ENCODE measurements at places on chromosomes 5 and 9. TPM values are rescaled to one million over a fixed set of nuclear protein-coding genes. Genes with fewer than 3 reads are reported as not detected.
A peak's percentile ranks its signal among the peaks of the same experiment; 100 is the strongest.

GRCh38 chr9:137728444-137729311 is 109.9 kb downstream of the EHMT1 start:
- no peak for DNase-seq

- no peak for DNase-seq
Measured at GRCh38 chr5:154793599-154794524, 38.7 kb downstream of the LARP1 start.

DNA sequence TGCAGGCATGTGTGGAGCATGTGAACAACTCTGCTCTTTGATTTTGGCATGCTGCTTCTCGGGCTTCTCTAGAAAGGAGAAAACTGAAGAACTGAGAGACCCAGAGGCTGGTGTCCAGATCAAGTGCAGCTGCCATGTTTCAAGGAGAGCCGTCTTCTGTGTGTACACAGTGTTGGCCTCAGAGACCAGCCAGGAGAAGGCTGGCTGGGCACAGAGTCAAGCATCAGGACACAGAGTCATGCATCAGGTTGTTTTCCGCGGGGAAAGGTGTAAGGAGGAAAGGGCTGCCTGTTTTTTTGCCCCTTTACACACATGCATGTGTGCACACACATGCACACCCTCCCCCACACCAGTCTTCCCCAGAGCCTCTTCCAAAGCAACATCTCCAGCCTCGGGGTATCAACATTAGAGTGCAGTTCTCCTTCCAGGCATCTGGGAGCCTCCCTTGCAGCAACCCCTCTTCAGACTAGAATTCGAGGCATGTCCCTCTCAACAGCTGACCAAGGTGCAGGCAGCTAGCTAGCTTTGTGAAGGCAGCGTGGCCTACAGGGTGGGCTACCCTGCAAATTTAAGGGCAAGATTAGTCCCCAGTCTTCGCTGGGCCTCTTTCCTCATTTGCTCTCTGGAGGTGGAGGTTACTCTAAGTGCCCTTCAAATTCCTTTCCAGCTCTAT is 180.9 kb downstream of the AOPEP start:
- DNase-seq, result peak; percentile 3

Gene LCN1
- not detected for polyA plus RNA-seq

Gene MED27
- 8.0 TPM for polyA plus RNA-seq

GRCh38 chr5:54756301-54756700 is 229.1 kb downstream of the ESM1 start:
- DNase-seq, result no peak

DNA sequence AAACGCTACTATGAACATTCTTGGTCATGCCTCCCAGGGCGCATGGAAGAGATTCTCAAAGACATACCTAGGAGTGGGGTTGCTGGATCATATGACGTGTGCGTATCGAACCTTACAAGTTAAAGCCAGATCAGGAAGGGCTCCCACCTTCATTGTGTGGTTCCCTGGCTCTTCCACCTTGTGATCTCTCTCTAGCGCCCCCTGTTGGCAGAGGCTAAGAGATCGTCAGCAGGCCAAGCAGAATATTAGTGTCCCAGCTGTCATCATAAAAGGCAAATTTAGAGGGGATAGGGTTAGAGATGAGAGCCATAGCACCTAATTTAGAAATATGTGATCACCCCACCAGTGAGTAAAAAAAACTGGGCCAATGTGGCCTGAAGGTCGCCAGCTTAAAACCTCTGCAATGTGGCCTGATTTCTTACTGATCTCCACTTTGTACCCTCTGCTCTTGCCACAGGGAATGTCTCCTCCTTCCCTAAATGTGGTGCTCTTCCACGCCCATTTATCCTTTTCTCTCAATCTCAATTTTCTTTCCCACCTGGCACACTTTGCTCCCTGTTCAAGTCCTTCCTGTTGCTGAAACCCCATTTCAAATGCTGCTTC is 91.7 kb upstream of the SHB start:
- DNase-seq, result peak; percentile 48

Gene LIFR
- 27.2 TPM for polyA plus RNA-seq

DNA sequence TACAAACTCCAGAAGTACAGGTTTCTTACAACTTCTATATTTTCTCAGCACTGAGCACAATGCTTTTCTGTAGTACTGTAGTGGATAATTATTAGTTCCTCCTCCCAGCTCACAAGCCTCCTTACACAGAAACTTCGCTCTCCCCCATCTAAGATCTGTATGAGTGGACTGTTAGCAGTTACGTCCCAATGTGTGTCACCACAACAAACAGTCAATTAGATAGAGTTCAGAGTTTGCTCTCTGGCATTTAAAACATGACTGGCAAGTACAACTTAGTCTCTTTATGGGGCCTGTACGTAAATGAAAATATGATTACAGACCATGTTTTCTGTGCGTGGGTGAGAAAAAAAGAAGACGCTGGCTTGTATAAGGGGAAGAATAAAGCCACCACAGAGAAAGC is 631.4 kb upstream of the DMAC1 start:
- DNase-seq, result no peak

DNA sequence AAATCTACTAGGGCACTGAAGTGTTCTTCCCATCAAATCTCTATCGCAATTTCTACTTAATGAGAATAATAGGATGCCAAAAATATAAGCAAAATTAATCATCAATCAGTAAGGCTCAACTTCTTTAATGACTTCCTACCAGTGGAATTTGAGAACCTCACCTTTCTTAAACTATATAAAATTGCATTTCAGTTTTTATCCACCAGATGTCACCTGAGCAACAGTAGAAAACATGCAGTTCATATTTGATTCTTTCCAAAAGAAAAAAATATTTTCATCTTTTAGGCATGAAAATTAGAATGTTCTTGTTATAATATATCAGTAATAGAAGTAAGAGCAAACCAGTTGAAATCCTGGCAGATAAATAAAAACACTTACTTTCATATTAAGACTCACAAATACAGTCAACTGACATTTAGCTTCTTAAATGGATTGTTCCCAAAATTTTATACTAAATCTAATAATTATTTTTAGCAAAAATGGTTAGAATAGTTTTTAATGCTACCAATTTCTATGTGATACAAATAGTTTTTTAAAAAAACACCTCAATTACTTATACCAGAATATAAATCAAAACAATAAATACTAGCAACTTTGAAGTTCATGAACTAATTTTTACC is 13.4 kb upstream of the CCDC112 start:
- no peak for DNase-seq

Gene FGF1
- 5.1 TPM for polyA plus RNA-seq

Gene LAMC3
- polyA plus RNA-seq, result 0.67 TPM

Gene FOXD1
- 0.07 TPM for polyA plus RNA-seq

DNA sequence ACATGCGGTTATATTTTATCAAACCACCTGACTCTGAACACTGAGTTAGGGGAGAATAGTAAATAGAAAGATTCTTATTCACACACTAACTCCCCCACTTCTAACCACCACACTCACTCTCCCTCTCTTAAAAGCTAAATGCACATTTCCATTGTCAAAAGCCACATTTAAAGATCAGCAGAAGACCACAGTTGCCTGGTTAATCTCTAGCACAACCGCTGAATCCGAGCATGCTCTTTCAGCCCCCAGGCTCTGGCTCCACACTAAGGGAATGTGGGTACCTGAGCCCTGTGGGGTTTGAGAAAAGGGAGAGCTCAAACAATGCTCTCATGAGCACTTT is 35.7 kb downstream of the PFDN1 start:
- DNase-seq, result no peak

DNA sequence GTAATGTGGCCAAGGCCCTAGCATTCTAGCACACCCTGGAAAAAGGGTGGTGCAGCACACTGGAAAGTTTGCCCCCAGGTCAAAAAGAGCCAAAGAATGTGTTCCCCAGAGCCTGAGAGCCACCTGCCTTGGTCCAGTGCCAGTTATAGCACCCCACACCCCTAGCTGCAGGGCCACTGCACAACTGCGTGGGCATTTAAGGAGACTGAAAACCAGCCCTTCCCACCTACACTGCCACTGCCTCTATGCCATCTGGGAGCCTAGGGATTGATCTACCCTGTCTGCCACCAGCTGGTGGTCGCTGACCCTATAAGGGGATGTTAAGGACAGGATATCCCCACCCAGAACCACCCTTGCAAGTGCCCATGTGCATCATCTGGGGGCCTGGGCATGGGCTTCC is 38.2 kb upstream of the PTPRD start:
- DNase-seq, result no peak

Gene ARHGEF39
- polyA plus RNA-seq, result 0.35 TPM

Gene SPINK5
- polyA plus RNA-seq, result 3.4 TPM

DNA sequence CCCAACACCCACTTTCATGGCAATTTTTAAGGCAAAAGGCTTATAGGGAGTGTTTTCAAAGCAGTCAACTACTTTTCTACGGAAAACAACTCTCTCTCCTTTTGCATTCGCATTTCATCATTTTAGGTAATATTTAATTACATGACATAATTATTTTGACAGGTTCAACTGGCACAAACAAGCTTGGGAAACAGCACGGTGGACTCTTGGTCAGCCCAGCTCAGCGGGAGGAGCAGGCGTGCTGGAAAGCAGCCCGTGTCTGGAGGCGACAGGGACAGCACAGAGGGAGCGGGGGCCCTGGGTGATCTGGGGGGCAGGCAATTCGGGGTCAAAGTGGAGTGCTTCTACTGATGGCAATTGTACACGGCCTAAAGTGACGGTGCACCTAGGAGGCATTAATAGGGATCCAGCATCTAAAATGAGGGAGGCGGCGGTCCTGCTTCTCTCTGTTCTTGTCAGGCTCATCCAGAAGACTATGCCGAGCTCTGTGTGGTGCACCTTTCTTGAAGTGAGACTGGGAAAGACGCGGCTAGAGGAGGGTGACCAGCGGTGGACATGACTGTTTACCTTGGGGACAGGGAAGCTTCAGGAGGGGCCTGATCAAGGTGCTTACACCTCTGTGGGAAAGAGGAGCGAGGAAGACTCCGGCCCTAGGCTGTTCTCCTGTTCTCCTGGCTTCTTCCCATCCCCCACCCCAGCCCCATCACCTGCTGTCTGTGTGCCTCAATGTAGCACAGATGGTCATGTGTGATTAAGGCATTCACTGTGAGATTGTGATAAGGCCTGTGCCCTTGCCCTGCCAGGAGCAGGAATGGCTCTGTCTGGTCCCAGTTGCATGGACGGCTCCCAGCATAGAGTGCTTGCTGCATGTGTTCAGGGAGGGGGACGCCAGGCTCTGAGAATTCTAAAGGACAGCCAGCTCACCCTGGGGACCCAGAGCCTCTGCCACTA is 3.4 kb downstream of the MYMK start:
- DNase-seq, result no peak

GRCh38 chr9:98852961-98853360 is 45.5 kb downstream of the GALNT12 start:
- DNase-seq, result no peak

- no peak for DNase-seq
Measured at GRCh38 chr9:68933434-68934328, 80.2 kb downstream of the PRKACG start.

- DNase-seq, result no peak
Measured at GRCh38 chr5:72523960-72524582, 16.9 kb upstream of the ZNF366 start.

- no peak for DNase-seq
Measured at GRCh38 chr9:126612813-126613641, 701 bp upstream of the LMX1B start.

- no peak for DNase-seq
Measured at GRCh38 chr9:78253285-78253684, 17.4 kb downstream of the CEP78 start.

DNA sequence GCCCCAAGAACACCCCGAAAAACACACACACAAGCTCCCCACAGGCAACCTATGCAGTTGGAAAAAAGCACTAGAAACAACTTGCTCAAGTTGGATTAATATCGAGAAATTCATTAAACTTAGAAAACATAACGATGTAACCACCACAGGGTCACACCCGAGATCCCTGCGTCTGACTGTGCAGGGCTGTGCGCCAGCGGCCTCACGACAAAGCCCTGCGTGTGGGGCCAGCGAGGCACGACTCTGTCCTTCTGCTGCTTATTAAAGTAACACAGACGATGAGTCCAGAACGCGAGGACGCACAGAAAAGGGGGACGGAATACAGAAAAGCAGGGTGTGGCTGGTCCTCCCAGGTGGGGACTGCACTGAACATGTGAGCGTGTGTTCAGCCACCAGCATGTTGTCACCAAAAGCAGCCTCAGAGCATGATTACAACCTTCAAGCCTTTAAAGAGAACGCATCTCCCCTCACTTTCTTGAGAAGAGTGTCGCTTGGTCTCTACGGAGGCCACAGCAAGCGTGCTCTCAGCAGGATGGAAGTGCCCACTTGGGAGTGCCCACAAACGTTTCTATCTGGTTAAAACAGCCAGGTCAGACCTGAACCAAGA is 14.4 kb downstream of the SLC12A7 start:
- DNase-seq, result no peak

DNA sequence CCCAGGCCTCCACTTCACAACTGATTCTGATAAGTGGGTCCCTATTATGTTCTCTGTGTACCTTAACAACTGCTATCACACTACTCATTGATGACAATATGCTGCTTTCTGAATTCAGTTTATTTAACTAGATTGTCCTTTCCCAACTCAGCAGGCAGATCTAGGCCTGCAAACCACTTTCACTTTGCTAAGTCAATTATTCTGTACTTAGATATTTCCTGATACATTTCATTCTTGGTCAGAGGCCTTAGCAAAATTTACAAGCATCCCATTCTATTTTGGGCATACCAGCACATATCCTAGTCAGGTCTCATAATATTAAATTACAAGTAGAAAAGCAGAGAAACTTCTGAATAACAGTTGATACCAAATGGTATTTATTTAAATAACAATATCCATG is 235.7 kb upstream of the HAPLN1 start:
- no peak for DNase-seq

Gene SLC1A3
- 54.2 TPM for polyA plus RNA-seq

Gene PCDHB9
- 0.25 TPM for polyA plus RNA-seq

DNA sequence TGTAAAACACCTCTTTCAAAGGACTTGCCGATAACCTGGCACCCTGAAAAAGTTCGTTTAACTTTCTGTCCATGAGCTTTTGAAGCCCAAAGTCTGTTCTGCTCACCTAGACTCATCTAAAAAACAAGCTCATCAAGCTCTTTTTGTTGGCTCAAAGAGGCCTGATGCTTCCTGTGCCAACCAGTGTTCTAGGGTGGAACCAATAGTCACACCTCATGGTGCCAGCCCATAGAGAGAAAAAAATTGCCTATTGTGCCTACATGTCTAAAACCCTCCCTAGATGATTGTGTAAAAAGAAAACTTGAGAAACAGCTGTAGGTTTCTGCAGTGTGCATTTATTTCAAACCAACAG is 4.7 kb downstream of the SH3RF2 start:
- no peak for DNase-seq

GRCh38 chr5:65809817-65810531 is 88.0 kb downstream of the NLN start:
- peak; percentile 56 for DNase-seq

Gene C5orf63
- 6.9 TPM for polyA plus RNA-seq

Gene PCDHA6
- not detected for polyA plus RNA-seq

DNA sequence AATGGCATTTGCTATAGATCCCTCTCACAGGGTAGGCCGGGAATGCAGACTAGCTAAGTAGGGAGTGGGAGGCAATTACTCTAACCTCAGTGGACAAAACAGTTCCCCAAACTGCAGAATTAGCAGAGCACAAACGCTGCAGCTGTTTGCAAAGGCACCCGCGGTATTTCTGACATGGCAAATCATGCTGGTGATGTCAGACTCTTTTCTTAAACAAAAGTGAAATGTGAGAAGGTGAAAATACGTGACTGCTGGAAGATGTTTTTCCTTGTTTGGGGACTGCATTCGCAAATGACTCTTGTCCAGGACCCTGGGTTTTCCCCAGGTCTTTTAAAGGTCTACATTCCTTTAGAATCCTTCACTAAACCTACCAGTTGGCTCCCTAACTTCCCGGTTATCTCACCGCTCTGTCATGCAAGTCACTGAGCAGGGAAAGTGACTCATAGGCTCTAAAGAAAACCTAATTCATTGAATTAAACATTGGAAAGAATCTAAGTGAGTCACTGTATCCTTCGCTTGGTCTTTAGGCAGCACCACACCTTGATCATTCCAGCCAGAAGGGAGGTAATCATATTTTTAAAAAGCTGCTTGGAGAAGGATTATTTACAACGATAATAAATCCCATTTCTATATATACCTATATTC is 91.5 kb upstream of the DNAH5 start:
- peak; percentile 51 for DNase-seq

All from heart right ventricle (tissue), 16 donors.